GM12891 (cell line): ENCODE measurements at places on chromosomes 6 and 20.

DNA sequence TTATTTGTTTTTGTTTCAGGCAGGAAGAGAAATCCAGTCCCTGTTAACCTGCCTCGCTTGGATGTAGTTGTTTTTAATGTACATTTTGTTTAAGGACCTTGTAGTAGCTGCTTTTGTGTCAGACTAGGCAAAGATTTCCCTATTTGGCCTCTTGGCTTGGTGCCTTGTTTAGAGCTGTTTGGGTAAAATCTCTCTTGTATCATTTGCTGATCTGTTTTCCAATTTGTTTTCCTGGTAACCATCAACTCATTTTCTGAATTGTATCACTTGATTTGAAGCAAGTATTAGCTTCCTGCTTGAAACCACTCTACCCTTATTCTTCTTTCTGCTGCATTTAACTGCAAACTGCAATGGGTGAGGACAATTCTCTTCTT lies 160.7 kb downstream of the ZFAND3 start:
- no peak for DNase-seq

- no peak for DNase-seq
Observed at GRCh38 chr6:167094436-167094819, 28.5 kb upstream of the CCR6 start.

DNA sequence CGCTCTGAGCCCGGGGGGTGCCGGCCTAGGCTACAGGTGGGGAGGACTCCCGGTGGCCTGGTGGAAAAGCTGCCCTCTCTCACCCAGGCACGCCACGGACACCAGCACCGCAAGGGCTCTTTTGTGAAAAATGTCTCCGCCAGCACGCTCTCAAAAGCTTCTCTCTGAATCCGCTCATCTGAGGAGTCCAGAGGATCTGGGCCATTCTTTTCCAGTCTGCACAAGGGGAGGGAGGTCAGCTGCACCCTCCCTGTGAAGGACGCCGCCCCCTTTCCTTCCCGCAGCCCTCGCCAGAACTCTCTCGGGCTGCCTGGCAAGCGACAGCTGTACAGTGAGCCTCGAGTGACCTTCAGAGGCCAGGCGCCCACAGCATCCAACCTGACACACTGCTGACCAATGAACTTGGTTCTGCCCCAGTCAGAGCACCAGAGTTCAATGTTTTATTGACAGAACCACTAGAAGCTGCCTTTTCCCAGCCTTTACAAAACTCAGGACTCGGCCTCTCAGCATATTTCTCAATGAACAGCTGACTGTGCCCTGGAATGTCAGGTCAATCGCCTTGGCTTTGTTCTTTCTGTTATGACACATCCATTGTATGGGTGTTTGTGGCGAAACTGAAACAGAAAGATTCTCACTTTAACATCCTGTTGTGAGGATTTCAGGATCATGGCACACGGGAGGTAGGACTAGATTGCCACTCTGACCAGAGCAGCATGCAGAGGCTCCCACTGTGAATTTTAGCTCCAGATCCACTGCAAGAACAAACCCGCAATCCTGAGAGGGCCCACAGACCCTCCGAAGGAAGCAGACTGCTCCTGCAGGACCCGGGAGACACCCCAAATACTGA lies 26.7 kb downstream of the SERPINB9 start:
- DNase-seq = no peak

GRCh38 chr6:161429921-161430490 lies 156.1 kb upstream of the AGPAT4 start:
- DNase-seq = no peak

DNA sequence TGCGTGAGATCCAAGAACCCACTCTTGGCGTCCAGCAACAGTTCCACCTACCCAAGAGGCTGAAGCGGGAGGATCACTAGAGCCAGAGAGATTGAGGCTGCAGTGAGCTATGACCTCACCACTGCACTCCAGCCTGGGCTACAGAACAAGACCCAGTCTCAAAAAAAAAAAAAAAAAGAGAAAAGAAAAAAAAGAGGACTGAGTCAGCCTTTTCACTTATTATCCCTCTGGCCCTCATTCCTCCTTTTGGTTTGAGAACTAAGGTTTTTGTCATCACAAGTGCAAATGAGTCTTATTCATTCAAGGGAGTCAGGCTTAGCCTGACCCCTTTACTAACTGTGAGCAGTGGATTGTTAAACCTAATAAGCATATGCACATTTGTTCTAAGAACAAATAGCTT lies 37.9 kb upstream of the JARID2 start:
- no peak for DNase-seq

- DNase-seq = no peak
Observed at GRCh38 chr20:18202966-18203365, 65.3 kb downstream of the KAT14 start.

DNA sequence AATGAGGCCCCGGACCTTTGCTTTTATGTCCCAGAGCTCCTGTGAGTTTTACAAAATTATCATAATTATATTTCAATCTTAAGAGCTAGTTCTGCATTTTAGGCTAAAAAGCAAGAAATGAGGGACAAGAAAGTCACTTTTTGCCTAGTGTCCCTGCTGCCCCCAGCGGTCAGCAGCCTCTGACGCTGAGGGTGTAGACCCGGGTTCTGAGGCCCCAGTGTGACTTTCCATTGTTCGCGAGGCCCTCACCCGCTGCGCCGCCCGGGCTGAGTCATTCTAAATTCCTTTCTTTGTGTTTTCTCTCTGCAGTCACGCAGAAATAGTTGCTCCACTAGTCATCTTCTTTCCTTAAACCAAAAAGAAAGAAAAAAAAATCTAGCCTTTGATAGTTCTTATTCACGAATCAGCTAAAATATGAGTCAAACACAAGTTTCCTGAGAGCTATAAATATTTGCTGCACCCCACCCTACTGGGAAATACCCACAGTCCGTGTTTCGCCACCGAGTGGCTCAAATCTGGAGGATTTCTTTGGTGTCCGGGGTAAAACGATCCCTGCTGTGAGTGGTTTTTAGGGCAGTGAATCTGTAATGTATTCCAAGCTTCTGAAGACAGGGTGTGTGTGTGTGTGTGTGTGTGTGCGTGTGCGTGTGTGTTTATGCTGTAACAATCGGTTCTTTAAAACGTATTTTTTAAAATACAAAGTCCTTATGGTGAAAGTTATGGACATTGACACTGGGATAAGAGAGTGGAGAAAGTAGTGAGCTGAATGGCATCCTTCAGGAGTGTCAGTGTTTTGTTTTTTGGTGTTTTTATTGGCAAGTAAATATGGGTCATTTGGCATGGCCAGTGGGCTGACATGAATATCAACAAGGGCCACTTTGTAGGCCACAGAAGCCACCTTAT lies 59.7 kb upstream of the EEF1A1 start:
- DNase-seq = no peak

GRCh38 chr6:155349129-155349528 lies 34.8 kb upstream of the TFB1M start:
- DNase-seq = no peak

DNA sequence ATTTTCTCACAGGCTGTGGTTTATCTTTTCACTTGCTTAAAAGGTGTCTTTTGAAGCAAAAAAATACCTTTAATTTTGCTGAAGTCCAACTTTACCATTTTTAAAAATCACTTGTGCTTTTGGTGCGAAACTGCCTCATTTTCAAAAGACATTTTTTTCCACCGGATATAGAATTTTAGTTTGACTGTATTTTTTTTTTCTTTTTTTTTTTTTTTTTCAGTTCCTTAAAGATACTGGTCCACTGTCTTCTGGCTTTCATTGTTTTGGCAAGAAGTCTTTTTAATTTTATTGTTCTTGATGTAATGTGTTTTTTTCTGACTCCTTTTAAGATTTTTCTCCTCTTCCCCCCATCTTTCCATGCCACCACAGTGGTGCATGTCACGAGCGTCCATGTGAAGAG lies 198.2 kb downstream of the ARID1B start:
- no peak for DNase-seq

GRCh38 chr20:62745279-62745951 lies 36.8 kb downstream of the NTSR1 start:
- no peak for DNase-seq

DNA sequence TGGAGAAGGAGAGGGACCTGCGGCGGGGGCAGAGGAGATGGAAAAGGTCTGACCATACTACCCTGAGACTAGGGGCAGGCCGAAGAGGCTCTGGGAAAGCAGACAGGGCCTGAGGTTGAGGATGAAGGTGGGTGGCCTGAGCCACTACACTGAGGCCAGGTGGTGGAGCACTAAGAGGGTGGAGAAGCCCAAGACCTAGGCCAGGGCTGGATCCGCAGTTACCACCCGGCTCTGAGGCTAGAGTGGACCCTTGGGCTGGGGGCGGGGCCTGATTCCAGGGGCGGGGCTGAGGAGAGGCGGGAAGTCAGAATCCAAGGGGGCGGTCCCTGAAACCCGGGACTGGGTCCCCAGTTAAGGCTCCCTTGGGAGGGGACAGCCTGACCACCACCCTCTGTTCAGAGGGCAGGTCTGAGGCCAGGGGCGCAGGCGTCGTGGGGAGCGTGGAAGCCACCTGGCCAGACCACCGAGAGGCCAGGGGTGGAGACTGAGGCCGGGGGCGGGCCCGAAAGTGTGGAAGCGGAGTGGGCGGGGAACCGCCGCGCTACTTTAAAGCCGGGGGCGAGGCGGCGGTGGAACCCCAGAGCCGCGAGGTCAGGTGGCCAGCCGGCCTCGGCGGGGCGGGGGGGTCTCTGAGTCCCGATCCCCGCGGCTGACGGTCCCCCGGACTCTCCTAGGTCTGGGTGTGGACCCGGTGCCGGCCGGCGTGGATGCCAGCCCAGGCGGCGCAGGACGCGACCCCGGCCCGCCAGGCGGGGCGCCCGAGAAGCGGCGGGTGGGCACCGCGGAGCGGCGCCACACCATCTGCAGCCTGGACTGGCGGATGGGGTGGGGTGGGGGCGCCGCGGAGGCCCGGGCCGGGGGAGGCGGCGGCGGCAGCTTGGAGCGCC lies 8.3 kb downstream of the CCM2L start:
- peak; percentile 57 for DNase-seq

DNA sequence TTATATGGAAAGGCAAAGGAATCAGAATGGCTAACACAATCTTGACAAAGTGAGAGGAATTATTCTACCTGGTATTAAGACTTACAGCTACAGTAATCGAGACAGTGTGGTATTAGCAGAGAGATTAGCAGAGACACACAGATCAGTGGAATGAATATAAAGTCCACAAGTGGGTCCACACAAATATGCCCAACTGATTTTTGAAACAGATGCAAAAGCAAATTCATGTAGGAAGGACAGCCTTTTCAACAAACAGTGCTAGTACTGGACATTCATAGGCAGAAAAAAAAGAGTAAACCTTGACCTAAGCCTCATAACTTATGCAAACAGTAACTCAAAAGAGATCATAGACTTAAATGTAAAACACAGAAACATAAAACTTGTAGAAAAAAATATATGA lies 22.6 kb downstream of the HACE1 start:
- DNase-seq = no peak

GRCh38 chr6:136964398-136964797 lies 42.3 kb downstream of the SLC35D3 start:
- no peak for DNase-seq

- no peak for DNase-seq
Observed at GRCh38 chr6:90445533-90446108, 141.3 kb downstream of the MAP3K7 start.

- no peak for DNase-seq
Observed at GRCh38 chr20:31760519-31761240, 21.6 kb downstream of the TPX2 start.

- DNase-seq = no peak
Observed at GRCh38 chr6:15351631-15352030, 105.8 kb downstream of the JARID2 start.

DNA sequence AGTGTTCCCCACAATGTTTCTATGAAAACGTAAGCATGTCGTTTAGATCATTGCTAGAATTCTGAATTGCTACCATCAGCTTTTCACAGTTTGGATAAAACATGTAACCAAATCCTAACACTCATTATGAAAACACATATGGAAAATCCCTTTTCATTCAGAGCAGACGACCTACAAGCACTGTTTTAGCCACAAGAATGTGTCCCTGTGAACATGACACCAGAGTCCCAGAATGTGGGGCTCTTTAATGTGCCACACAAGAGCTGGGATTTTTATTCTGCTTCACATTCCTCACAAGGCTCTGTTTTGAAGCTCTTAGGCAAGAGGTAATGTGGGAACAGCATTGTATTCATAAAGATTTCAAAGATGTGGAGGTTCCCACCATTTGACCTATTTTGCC lies 141.1 kb upstream of the CITED2 start:
- no peak for DNase-seq

- no peak for DNase-seq
Observed at GRCh38 chr6:157194643-157195042, 128.7 kb downstream of the TMEM242 start.

DNA sequence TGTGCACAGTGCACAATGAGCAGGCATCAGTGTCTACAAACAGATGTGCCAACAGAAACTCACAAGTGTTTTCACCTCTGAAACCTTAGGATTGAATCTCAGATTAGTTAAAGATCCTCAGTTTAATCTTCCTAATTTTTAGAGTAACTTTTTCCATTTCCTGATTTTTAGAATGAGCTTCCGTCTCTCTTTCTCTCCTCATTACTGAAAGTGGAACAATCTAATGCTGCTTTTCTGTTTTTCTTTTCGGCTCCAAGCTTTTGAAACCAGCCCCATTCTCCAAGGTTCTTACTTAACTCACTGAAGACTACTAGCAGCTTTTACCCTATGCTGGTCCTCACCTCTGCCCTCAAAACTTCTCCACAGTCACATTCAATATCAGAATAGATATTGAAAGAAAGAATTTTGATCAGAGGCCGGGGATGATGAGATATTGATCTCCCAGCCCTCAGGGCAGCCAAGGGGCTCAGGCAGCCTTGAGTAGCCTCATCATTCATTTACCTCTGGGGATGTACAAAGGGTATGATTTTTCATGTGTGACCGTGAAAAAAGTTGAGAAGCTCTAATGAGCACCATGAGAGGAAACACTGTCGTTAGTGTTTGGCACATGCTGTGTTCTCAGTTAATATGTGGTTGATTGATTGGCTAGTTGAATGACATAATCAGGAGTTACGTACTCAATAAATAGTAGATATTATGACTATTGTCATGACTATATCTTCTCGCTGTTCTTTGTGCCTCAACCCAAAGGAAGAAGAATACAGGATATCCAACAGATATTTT lies 11.9 kb upstream of the STK38 start:
- no peak for DNase-seq

DNA sequence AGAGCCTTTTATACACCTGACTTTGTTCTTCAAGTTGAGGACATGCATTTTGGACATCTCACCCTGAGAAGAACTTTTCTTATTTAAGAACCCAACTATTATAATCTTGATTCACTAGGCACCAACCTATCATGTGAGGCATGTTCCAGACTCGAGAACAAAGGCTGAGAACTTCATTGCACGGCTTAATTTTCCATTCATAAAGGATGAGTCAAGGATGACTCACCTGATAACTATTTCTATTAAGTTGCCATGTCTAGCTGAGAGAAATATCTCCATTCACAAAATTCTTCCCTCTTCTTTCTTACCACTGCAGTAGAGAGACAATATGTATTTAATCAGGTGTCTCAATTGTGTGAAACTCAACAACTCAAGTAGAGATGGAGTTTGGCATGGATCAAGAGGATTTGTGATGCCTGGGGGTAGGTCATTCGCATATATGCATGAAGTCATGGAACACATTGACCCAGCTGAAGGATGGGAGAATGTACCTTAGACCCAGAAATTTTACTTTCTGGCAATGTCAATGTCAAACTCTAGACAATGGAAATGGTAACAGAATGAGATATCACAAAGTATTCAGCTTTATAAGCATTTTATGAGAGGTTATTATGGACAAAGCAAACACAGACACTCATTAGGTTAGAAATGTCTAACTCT lies 208.7 kb upstream of the PRND start:
- no peak for DNase-seq

- no peak for DNase-seq
Observed at GRCh38 chr20:43915211-43916072, 790 bp downstream of the TOX2 start.

GRCh38 chr6:143322386-143322785 lies 128.1 kb downstream of the ADAT2 start:
- DNase-seq = no peak

GRCh38 chr6:108052706-108053105 lies 21.8 kb downstream of the OSTM1 start:
- no peak for DNase-seq
